Large intestine (tissue), 12 donors: ENCODE measurements at places on chromosomes 16 and 17. TPM values are rescaled to one million over a fixed set of nuclear protein-coding genes. Genes with fewer than 3 reads are reported as not detected.

GRCh38 chr16:88007321-88007731, 56.1 kb downstream of the BANP start:
- DNase-seq: no peak

GRCh38 chr17:66276328-66276937, 26.0 kb upstream of the PRKCA start:
- DNase-seq: no peak

DNA sequence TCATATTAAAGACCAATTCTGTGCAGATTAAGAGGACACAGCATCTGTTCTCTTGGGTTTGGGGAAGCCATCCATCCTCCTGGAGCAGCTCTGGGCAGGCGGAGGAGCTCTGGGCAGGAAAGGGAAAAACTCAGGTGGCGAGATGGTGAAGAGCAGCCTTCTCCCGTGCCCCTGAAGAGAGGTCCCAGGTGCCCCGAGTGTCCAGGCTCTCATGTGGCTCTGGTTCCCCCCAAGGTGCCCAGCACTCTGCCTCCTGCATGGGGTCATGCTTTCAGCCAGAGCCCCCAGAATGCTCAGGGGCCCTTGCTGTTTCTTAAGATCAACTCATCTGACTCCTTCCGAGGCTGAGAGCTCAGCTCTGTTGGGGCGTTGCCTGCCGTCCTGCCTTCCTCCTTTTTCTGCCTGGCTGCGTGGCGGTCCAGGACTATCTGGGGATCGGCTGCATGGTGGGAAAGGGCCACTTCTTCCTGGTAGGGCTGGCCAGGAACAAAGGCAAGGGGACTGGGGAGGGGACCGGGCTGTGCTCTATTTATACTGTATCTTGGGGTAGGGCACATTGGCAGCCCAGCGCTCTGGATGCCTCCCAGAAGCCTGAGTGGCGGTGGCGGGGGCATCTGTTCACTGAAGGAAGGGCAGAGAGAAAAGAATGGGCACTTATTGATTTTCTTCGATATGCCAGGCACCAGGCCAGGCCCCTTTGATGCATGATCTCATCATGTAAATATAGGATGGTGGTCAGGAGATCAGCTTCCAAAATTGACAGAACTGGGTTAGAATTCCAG, 103.2 kb upstream of the SDK2 start:
- no peak for DNase-seq

DNA sequence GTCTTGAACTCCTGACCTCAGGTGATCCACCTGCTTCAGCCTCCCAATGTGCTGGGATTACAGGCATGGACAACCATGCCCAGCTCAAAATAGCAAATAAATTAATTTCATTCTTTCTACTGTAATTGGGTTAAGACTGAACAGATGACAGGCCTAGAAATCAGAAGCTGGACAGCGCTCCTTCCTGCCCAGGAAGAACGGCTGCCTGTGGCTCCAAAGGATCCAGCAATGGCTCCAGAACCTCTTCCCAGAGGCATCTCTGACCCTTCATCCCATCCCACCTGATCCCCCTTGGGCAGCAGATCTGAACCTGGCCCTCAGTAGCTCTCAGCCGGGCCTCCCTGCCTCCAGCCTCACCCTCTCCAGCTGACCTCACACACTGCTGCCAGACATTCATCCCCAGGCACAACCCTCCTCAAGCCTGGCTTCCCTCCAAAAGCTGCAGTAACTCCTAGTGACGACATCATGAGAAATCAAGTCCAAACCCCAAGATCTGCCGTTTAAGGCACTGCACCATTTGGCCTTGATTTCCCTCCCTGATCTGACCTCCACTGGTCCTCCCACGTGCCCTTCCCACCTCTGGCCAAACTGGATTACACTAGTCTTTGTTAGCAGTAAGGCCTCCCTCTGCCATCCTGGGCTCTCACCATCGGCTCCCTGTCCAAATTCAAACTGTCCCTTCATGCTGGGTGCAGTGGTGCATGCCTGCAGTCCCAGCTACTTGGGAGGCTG, 3.1 kb upstream of the MIF4GD start:
- no peak for DNase-seq

DNA sequence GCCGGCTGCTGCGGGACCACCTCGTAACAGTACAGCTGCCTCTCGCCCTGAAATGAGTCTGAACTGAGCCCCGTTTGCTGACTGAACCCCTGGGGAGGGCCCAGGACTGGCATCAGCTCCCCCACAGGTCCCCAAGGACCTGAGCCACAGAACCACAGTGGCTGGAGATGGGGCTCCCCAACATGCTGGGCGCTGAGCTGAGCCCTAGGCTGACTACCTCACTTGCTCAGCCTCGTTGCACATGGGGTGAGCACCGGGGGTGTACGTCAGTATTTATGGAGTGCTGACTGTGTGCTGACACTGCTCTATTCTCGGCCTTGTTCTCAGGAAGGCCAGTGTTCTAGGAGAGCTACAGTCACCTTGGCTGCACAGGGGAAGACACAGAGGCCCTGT, 6.6 kb upstream of the VASN start:
- DNase-seq: no peak

DNA sequence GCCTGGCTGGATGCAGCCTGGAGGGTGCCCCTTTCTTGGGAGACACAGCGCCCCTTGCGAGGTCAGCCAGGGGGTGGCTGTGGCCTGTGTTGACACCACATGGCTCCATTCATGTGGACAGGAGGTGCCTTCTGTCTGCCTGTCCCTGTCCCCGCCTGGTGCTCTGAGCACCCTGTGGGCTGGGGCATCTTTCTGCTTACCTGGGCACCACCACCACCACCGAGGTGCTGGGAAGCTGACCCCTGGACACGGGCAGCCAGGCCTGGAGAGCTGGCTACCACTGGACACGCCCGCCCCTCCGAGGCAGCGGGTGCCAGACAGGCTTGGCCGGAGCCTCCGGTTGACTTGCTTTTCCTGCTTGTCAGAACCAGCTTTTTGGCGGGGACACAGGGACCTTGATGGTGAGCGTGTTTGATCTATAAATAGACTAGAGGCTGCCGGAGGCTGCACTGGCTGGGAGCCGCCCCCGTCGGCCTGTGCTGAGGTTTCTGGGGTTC, 121.3 kb upstream of the GSE1 start:
- no peak for DNase-seq

- peak; percentile 32 for DNase-seq
Measured at GRCh38 chr17:412211-413015, 59.8 kb upstream of the RPH3AL start.

DNA sequence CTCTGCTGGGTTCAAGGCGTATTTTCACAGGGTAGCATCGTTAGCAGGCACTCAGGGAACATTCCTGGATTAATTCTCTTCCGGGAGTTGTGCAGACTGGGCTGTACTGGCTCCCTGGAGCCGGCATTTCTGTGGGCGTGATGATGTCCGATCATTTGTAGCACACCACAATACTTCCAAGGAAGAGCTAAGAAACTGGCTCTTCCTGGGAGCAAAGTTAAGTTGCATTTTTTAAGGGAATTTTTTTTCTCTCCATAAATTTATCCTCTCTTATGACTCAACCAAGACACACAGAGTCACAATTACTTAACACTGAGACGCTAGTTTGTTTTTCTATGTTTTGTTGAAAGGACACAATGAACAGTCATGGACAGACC, 211.6 kb upstream of the FOXF1 start:
- no peak for DNase-seq

The KRTAP3-3 gene
- polyA plus RNA-seq: not detected

The FAM234A gene
- 63.4 TPM for polyA plus RNA-seq
